HFF-Myc (cell line): ENCODE measurements at places on chromosomes 16 and 17.

- no peak for DNase-seq
Observed at GRCh38 chr17:68533887-68534694, 21.9 kb downstream of the PRKAR1A start.

DNA sequence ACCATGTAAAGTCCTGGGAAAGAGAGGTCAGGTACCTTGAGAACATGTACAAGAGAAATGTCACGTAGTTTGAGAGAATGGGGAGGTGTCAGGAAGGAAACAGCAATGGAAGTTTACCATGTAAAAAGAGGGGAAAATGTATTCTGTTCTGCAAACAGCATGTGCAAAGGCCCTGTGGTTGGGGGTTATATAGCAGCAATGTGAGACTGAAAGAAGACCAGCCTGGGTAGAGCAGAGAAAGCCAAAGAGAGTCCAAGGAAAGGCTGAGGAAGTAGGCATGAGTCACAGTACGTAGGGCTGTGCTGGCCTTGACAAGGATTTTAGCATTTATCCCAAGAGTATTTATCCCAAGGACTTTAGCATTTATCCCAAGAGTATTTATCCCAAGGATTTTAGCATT, 141.3 kb upstream of the CACNG3 start:
- no peak for DNase-seq

DNA sequence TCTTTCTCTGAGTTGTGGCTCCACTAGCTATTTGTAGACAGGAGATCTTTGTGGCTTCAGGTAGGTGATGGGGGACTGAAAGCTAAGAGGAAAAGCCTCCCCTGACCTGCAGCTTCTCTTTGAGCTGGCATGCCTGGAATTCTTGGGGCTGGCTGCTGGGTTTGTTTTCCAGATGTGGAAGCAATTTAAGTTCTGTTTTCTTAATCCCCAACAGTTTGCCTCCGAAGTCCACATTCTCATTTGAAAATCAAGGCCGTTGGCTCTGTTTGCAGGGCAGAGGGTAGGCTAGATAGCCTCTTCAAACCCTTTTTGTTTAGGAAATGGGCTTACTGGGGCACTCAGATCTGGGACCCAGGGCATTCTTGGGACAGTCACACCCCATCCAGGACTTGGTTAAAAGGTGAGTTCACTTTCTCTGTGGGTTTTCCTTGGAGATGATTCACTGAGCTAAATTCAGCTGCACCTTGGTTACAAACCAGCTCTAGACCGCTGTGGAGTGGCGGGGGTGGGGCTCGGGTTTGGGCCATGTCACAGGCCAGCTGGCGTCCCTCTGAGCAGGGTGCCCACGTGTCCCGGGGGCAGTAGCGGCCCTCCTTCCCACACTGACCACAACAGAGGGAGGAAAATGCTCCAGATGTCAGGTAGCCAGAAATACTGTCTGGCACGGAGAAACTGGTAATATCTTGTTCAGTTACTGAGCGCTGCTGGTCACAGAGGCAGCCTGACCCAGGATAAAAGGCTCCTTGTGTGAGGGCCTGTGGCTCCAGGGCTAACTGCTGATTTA, 108.5 kb downstream of the RAB11FIP4 start:
- DNase-seq, result no peak

DNA sequence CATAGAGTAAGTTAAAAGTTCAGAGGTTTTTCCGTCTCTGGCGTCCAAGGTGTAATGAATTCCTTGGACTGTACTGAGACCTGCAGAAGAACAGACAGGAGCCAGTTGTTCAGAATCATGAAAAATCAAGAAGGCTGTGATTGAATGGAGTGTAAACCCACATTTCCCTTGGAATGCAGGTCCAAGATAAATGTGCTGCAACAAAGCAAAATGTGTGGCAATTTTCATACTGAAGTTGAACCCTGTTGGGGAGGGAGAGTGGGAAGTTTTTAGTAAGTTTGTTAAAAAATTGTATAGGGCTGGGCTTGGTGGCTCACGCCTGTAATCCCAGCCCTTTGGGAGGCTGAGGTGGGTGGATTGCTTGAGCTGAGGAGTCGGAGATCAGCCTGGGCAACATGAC, 21.4 kb downstream of the GGNBP2 start:
- no peak for DNase-seq

GRCh38 chr17:74637265-74637664, 13.7 kb upstream of the CD300E start:
- DNase-seq, result no peak

GRCh38 chr17:66746736-66747135, 88.2 kb upstream of the CACNG5 start:
- DNase-seq, result no peak

DNA sequence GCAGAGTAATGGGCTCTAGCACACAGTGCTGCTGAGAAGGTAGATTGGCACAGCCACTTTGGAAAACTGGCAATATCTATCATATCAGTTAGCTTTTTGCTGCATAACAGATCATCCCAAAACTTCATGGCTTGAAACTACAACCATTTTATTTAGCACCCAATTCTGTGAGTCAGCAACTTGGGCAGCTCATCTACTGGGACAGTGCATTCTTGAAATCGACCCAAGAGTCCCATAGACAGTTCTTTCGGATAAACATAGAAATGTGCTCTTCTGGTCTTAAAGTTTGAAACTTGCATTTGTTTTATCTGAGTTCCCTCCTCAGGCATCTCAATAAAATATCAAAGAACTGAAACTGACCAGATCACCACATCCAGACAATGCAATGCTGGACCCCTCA, 76.7 kb downstream of the CEP112 start:
- DNase-seq, result no peak
